SW 1271 (cell line): ENCODE measurements at places on chromosomes 4 and X.

GRCh38 chr4:151049430-151049884, 34.4 kb upstream of the LRBA start:
- no peak for DNase-seq

- DNase-seq = no peak
Observed at GRCh38 chrX:39238006-39238405, 436.7 kb downstream of the MID1IP1 start.

GRCh38 chr4:168503652-168504362, 7.0 kb downstream of the PALLD start:
- DNase-seq = no peak

DNA sequence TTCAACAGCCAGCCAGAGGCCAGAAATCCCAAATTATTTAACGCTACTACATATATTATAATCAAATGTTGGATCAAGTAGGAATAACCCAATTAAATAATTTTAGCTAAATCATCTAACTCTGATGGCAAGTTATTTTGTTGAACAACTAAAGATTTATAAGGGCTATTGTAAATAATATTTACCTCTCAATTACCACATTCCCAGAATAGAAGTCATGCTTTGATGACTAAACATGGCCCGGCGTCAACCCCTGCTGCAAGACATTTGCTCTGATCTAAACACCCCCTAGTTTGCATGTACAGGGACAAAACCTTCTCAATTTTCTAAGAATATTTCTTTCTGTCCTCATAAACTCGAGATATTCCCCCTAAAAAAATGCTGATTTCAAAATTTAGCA, 14.2 kb downstream of the VEGFC start:
- peak; percentile 6 for DNase-seq

DNA sequence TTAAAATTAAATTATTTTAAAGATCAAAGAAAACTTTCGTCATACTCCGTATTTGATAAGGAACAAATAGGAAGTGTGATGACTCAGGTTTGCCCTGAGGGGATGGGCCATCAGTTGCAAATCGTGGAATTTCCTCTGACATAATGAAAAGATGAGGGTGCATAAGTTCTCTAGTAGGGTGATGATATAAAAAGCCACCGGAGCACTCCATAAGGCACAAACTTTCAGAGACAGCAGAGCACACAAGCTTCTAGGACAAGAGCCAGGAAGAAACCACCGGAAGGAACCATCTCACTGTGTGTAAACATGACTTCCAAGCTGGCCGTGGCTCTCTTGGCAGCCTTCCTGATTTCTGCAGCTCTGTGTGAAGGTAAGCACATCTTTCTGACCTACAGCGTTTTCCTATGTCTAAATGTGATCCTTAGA, at the start of gene CXCL8:
CXCL8 (plus strand) TSS at position 217 of the 426 bp plus-strand sequence; CDS start at position 307, 90 bp downstream.
- DNase-seq = peak; percentile 87

DNA sequence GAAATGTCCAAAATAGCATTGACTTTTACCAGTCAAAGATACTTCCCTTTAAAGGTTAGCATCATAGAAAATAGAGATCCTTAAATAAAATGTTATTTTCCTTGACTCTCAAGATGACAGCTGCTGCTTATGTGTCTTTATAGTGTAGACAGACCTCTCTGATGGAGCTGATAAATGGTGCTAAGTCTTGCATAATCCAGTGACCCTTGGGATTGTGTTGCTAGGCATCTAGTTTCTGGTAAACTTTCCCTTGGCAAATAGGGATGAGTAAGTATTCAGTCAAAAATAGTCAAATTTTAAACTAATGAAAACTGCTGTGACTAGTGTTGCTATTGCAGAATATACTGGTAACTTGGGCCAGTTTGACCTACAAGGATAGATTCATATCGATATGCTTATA, 53.6 kb downstream of the MBNL3 start:
- DNase-seq = no peak

- DNase-seq = no peak
Observed at GRCh38 chrX:40189637-40190036, 91.9 kb upstream of the BCOR start.

- DNase-seq = no peak
Observed at GRCh38 chr4:154691229-154691628, 52.6 kb upstream of the LRAT start.

- no peak for DNase-seq
Observed at GRCh38 chrX:85375333-85375738, 4.1 kb downstream of the POF1B start.

GRCh38 chr4:178823673-178824295, 1381.5 kb upstream of the AGA start:
- DNase-seq = no peak

GRCh38 chrX:137428766-137429591, 136.9 kb upstream of the ZIC3 start:
- DNase-seq = no peak

DNA sequence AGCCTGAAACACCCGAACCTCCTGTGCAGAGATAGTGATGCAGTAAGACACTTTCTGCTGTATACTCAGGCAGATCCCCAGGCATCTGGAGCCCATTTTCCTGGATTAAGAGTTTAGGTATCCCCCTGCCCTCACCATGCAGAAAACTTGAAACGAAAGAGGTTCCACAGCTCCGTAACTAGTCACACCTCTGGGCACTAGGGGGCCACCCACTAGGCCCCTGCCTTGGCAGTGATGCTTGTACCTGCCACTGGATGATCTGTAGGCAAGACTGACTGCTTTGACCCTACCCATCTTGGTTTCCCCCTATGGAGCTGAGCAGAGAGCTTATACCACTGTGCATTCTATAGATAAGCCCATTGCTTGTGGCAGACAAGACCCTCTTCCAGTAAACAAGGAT, 940.6 kb downstream of the PCDH19 start:
- no peak for DNase-seq

DNA sequence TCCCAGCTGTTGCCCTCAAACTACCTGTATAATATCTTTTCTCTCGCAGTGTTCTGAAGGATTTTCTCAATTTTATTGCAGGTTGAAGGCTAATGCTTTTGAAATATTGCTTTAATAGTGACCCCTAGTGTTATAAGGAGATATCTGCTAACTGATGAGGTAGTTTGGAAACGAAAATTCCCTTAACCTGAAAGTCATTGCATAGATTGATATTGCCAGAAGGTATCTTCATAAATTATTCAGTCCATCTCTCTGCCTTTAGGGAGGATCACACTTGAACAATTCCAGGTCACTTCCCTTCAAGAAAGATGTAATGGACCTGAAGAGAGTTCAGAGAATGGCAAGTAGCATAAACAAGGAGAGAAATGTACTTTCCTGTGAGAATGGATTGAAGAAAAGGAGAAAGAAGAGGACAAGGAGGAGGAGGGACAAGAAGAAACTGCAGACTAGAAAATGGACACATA, 44.1 kb downstream of the TIGD4 start:
- DNase-seq = peak; percentile 8

GRCh38 chr4:76634220-76634619, 199.2 kb downstream of the SHROOM3 start:
- DNase-seq = peak; percentile 54

GRCh38 chr4:159608436-159608835, 505.6 kb downstream of the RAPGEF2 start:
- no peak for DNase-seq

DNA sequence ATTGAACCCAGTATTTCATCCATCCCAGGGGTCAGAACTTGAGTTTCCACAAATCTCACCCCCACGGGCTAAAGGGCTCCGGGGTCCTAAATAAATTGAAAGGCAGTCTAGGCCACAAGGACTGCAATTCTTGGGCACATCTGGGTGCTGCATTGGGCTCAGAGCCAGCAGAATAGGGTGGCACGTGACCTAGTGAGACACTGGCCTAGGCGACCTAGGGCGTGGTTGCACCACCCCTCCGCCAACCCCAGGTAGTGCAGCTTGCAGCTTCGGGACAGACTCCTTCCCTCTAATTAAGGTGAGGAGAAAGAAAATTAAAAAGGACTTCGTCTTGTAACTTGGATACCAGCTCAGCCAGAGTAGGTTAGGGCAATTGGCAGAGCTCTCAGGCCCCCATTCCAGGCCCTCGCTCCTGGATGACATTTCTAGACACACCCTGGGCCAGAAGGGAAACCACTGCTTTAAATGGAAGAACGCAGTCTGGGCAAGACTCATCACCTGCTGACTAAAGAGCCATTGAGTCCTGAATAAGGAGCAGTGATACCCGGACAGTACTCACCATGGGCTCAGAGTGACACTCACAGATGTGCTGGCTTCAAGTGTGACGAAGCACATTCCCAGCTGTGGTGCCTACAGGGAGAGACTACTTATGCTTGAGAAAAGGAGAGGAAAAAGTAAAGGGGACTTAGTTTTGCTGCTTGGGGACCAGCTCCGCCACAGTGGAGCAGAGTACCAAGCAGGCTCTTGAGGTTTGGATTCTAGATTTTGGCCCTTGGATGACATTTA, 735.4 kb downstream of the FSTL5 start:
- no peak for DNase-seq

GRCh38 chrX:10190367-10190766, 33.6 kb downstream of the CLCN4 start:
- DNase-seq = peak; percentile 26

DNA sequence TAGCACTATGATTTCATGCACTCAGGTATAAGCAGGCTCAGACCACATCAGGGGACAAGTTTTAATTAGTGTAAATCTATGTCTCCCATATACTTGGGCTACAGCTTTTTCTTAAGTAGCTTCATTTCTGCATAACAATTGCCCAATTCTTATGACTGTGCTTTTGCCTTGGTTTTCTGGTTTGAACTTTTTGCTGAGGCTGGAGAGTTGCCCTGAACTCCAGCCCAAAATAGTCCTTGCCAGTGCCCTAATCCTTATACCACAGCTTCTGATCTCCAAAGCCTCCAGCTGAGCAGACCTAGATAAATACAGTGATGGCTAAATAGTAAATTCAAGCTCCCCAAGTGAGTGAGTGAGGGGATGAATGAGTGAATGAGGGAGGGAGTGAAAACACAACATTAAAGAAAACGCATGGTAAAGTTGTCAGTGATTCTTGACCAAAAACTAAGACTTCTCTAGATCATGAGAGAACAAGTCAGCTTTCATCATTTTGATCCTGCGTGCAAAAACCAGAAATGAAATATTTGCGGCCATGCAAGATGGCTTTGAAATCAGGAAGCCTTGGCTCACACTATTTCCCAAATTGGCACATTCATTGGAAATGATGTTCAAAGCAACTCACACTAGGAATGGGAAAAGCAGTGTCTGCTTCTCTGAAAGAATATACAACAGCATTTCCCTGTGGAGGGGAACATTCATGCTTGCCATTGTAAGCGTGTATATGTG, 437.1 kb upstream of the CTSO start:
- DNase-seq = no peak

- no peak for DNase-seq
Observed at GRCh38 chr4:137967480-137968190, 274.5 kb downstream of the SLC7A11 start.

DNA sequence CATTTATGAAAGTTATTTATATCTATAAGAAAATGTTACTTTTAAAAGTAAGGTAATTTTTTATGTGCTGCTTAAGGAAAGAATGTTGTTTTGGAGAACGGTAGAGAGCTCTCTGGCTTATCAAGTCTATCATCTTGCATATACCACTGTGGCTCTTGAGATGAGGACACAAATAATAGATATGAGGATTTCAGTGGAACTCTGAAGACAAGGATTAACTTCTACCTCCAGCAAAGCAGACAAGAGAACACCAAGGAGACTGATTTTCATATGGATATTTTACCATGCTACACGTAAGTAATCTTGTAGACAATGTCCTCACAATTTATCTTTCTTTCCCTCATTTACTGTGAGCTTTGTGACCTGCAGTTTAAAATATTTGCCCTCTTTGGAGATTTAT, 557.5 kb upstream of the NDST4 start:
- DNase-seq = no peak

DNA sequence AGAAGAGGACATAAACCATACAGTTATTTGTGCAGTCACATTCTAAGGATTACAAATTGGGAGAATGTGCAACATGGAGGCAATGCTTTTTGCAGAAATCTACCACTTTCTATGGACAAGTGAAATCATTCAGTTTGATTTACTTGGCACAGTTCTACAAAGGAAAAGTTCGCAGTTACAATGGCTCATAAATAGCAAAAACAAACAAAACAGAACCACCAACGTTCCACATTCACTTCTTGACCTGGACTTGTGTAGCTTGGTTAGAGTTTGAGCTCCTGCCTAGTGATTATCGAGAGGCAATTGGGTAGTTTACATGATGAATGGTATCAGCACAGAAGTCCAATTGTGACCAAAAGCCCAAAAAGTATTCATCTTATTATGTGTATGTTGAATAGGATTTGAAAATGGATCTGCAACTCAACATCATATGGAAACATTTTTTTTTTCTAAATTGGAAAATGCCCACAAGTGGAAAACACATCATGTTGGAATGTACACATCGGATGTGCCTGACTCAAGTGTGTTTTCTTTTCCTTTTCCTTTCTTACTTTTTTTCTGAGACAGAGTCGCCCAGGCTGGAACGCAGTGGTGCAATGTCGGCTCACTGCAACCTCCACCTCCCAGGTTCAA, 123.8 kb downstream of the LUZP4 start:
- no peak for DNase-seq

DNA sequence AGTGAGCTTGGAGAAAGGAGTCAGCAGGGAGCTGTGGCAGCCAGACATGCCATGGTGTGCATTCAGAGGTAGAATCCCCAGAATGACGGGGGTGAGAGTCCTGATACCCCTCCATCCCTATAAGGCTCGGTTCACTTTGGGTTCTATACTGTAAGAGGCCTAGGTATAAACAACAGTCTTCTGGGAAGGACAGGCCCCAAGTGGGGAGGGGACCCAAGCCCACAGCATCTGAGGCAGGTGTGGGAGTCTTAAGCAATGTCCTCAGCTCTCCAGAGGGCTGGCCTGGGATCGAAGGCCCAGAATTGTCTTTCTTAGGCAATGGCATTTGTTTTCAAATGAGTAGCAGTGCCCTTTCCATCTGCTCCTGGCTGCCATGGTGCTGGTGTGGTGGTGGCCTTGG, 50.2 kb upstream of the MAMLD1 start:
- no peak for DNase-seq

- DNase-seq = no peak
Observed at GRCh38 chrX:49675075-49675719, 20.6 kb downstream of the PAGE1 start.

DNA sequence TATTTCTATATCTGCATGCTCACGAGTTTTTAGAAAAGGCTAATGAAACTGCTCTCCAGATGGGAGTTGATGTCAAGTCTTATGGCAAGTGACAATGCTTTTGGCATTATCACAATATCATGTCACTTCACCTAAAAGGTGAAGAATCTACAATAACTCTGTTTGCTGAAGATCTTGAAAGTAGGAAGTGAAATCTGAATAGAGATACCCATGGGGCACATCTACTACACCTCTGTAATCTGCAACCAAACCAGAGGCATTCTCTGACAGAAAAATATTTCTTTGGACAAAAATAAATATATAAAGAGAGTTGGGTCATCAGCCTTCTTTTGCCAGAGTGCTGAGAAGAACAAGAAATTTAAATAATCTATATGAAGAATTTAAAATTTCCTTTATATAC, 3.9 kb upstream of the VAMP7 start:
- no peak for DNase-seq

GRCh38 chrX:155001873-155002272, 20.6 kb downstream of the F8 start:
- DNase-seq = no peak

- peak; percentile 0 for DNase-seq
Observed at GRCh38 chr4:188781655-188782054, 642.4 kb downstream of the TRIML1 start.

- no peak for DNase-seq
Observed at GRCh38 chrX:130055899-130056298, 54.4 kb downstream of the ELF4 start.
